ENCODE measurements at places on chromosomes 16 and 17.

GRCh38 chr16:82881516-82881915 is 254.7 kb downstream of the CDH13 start:
- DNase-seq = no peak

DNA sequence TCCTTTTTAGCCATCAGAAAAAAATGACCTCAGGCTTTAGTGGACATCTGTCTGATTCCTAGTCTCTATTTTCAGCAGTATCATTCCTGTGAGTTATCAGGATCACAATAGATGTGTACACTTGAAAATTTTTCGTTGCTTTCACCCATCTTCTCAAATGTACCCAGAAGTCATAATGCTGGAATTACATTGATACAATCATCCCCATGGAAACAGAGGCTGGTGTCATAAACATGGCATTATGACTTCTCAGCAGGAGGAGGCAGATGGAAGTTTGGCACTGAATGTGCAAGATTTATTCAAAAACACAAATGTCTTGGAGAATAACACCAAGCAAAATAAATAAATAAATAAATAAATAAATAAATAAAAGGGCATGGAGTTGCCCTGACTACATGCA is 292.5 kb downstream of the PHKB start:
- DNase-seq = no peak

DNA sequence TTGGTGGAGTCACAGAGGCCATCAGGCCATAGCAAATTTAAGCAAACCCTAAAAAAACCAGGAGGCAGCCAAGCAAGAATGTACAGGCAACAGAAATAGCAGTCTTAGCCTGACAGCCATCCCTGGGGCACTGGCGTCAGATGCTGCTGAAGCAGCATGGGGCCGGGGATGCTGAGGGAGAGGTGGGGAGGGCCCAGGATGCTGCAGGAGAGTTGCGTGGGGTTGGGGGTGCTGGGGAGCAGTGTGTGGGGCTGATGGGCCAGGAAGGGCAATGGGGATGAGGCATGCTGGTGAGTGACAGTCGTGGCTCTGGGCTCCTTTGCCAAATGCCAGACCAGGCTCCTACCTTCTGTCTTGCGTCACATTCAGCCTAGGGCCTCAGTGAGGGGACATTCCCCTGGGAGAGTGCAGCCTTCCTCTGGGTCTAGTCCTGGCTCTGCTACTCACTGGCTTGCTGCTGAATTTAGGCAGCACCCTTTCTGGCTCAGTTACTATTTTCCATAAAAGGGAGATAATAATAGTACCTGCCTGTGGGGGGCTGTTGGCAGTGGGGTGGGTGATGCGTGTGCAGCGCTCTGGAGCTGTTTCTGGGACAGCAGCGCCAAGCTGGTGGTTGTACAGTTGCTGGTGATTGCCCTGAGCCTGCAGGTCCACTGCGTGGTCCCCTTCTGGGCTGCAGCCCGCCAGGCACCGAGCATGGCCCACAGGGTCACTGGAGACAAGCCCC is 88.1 kb downstream of the AMFR start:
- no peak for DNase-seq

DNA sequence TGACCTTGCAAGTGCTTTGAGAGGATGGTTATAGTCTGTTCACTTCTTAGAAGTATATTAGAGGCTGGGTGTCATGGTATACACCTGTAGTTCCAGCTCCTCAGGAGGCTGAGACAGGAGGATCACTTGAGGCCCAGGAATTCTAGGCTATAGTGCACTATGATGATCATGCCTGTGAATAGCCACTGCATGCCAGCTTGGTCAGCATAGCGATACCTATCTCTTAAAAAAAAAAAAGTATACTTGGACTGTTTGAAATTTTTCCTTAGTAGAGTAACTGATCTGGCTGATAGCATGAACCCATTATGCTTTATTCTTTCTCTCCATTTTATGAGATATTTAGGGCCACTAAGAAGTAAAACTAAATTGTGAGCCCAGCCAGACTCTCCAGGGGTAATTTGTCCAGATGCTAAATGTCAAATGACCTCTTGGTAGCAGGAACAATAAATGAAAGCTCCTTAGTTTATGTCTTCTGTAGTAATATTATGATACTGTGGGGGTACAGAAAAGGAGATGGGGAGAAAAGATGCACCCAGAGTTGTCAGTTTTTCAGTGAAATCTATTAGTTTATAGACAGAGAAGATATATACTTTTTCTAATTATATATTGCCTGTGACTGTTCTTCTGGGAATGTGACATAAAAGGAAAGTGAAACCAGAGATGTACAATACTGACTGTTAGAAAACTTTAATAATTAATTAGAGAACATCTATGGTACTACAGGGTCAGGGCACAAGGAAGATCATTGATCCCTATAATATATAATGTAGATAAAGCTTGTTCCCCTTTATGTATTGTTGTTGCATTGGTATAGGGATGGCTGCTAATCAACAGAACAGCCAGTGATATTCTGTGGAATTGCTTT is 335.3 kb upstream of the TBX2 start:
- DNase-seq = no peak

DNA sequence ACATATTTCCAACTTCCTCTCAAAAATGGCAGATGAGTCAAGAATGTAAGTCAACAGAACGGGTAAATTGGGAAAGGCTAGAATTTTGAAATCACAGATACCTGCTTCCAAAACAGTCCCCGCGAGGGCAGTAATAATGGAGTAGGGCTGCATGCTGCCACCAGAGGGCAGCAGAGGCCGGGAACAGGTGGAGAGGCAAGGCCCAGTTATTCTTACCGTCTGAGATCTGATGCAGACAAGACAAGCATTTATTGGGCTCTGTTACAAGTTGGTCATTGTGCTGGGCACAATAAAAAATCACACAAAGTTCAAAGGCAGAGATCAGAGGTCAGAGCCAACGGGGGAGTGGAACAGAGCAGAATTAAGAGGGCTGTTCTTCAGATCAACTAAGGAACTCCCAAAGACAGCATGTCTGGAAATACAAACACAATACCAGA is 8.8 kb upstream of the MLKL start:
- DNase-seq = peak; percentile 85

DNA sequence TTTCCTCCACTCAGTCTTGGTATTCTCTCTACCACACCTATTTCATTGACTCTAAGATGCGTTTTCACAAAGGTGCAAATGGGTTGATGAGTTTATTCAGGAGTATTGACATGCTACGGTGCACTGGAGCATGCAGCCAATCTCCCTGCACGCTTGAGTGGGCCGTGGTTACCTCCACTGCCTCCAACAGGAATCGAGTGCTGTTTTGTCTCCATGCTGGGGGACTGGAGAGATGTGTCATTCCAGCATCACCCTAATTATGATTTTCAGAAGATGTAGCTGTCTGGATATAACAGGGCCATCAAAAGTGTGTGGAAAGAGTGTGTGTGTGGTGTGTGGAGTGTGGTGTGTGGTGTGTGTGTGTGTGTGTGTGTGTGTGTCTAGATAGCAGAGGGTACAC is 351.6 kb upstream of the ZFHX3 start:
- no peak for DNase-seq

GRCh38 chr17:9350080-9350479 is 225.5 kb downstream of the STX8 start:
- DNase-seq = no peak

DNA sequence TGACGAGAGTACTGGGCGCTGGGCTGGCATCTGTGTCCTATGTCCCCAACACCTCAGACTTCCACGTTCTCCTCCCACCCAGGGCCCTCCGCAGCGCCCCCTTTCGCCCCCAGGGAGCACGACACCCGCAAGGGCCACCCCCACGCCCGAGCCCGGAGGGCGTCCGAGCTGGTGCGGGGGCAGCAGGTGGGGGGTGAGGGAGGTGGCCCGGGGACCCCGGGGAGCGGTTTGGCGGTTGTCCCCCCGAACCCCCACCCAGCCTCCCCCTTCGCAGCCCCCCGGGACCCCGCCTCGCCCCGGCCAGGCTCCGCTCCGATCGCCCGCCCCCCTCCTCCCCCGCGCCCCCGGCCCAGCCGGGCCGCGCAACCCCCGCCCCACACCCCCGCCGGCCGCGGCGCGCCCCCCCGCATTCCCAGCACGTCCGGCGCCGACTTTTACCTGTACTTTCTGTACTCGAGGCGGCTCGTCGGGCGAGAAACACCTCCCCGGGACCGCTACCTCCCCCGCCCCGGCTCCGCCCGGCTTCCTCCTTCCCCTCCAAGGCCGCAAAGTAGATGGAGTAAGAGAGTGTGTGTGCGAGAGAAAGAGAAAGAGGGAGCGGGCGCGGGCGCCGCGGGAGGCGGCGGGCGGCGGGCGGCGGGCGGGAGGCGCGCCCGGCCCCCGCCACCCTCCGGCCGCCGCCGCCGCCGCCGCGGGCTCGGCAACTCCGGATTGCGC is 901 bp downstream of the CDYL2 start:
- DNase-seq = no peak

- no peak for DNase-seq
Measured at GRCh38 chr16:3513892-3514583, 13.2 kb downstream of the CLUAP1 start.

DNA sequence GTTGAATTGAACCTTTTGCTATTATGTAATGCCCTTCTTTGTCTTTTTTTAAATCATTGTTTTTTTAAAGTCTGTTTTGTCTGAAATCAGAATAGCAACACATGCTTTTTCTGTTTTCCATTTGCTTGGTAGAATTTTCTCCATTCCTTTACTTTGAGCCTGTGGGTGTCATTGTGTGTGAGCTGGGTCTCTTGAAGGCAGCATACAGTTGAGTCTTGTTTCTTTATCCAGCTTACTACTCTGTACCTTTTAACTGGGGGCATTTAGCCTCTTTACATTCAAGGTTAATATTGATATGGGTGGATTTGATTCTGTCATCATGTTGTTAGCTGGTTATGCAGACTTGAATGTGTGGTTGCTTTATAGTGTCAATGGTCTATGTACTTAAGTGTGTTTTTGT is 292.0 kb downstream of the MAP2K4 start:
- DNase-seq = no peak

GRCh38 chr17:73633736-73634135 is 10.5 kb downstream of the SDK2 start:
- peak; percentile 43 for DNase-seq

DNA sequence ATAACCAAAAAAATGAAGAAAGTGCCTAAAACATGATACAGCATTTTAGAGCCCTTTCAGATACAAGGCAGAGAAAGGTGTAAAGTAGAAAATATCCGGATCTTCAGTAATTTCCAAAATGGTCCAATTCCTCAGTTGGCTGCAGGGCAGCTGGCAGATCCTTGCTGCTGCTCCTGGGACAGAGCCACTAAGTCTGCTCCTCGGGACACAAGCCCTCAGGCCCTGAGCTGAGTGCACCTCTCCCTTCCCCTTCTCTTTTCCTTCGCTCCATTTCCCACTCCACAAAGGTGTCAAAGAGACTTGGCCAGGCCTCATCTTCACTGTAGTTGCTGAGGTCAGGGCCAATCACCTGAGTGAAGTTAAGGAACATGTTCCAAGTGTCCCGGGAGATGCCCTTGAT is 40.5 kb downstream of the DCUN1D3 start:
- no peak for DNase-seq

DNA sequence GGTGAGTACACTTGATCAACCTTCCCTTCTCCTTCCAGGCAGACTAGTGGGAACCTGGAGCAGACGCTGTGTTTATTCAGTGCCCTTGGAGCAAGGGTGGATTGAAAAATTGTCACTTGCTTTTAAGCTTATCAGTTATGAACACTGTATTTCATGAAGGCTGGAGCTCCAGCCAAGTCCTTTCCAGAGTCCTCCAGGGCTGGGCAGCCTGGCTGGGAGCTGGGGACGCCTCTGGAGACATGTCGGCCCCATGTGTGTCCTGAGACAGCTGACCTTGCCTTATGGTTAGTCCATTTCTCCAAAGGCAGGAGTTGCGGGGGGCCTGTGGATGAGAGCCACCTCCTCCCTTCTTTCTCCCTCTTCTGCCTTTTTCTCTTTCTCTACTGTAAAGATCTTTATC is 67.0 kb downstream of the RAP1GAP2 start:
- no peak for DNase-seq

DNA sequence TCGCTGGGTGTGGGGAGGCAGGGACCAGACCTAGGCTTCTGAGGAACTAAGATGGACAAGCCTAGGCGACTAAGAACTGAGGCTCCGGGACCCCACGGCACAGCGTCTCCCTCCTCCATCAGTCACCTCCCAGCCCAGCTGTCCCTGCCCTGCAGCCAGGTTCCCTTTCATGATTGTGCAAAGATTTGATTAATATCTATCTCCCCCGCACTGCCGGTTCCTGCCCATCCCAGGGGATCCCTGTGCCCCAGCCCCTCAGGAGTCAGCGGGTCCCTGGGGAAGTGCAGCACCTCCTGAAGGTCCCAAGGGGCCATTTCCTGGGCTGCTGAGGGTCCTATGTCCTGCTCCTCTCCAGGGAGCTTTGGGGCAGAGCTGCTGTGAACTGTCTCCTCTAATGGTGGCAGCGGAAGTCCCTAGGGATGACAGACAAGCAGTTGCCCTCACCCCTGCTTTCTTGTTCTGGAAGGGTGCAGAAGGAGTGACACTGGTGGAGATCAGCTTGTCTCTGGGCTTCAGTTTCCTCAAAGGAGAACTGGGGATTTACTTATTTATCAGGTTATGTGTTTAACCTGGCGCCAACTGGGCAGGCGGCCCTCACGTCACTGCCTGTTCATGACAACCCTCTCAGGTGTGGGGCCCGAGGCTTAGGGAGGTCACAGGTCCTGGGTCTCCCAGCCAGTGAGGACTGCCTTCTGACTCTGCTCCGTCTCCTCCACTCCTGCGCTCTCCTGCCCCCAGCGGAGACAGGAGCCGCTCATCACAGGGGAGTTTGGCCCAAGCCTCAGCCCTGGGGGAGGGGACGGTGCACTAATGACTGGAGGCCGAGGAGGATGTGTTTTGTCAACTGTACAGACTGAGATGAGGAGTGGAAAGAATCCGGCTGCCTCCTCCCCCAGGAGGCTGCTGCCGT is 1.9 kb upstream of the C16orf74 start:
- peak; percentile 78 for DNase-seq

- no peak for DNase-seq
Measured at GRCh38 chr16:72911971-72912370, 136.0 kb downstream of the ZFHX3 start.

DNA sequence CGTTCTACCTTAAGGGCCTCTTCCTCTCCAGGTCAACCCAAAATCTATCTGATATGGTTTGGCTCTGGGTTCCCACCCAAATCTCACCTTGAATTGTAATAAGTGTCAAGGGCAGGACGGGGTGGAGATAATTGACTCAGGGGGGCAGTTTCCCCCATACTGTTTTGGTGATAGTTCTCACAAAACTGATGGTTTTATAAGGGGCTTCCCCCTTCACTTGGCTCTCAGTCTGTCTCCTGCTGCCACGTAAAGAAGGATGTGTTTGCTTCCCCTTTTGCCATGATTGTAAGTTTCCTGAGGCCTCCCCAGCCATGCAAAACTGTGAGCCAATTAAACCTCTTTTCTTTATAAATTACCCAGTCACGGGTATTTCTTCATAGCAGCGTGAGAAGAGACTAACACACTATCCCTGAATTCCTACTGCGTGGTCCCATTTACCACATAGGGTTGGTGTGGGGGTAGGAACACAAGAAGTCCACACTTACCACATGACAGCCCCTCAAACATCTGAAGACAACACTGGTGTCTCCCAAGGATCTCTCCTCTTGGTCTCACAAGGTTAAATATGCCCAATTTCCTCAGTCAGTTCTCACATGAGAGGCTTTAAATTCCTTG is 8.2 kb downstream of the COTL1 start:
- no peak for DNase-seq

GRCh38 chr17:47316311-47316710 is 7.4 kb upstream of the EFCAB13 start:
- DNase-seq = no peak
